ENCODE measurements at places on chromosomes 7 and 10.

DNA sequence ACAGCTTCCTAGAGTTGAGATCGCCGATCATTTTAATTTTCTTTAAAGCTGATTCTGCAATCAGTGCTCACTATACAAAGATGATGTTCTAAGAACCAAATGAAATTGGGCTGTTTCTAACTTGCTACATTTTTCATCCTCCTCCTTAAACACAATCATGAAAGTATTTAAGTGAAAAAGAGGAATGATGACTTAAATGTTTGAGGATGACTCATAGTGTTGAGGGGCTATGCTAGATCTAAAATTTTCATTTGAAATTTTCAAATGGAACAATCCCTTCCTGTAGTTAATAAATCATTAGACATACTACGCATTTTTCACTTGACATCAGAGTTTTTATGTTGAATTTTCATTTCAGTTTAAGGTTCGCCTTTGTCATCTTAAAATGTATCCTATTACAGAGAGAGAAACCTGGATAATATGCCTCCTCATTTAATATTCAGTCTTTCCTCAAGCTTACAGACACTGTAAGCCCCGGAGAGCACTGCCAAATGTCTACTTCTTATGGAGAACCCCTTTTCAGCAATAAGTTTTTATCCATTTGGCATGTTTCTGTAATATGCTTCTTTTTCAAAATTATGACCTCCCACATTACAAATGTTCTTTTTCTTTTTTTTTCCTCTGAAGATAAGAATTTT is 499.6 kb downstream of the MAGI2 start:
- DNase-seq = no peak

DNA sequence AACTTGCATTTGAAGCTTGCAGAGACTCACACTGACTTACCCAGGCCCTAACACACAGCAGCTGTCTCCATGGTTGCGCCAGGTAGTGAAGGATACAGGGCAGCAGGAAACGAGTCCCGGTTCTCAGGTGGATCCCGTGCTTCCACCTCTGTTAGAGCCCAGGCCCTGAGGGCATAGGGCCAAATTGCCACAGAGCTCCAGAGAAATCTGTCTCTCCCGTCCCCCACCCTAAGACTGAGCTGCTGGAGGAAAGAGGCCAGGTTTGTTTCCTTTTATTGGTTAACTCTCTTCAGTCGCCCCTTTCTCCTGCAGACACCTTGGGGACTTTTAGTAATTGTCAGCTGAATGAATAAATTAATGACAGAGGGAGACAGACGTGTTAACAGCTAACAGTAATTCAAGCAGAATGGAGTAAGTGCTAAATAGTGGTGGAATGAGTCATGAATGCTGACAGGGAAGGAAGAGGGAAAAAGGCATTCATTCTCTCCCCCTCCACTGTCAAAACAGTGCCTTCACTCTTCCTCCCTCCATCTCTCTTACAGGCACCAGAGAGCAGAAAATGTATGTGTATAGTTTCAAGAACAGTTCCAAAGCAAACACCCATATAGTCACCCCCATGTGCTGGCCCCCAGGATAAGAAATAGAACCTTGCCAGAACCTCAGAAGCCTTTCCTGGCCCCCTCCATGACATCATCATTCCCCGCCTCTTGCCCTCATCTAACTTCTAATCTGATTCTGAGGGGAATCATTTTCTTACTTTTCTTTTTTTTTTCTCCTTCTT is 16.8 kb upstream of the DLG5 start:
- no peak for DNase-seq

- DNase-seq = no peak
Measured at GRCh38 chr7:129793506-129794310, 159.1 kb downstream of the UBE2H start.

GRCh38 chr7:92698237-92698841 is 108.1 kb upstream of the FAM133B start:
- no peak for DNase-seq

DNA sequence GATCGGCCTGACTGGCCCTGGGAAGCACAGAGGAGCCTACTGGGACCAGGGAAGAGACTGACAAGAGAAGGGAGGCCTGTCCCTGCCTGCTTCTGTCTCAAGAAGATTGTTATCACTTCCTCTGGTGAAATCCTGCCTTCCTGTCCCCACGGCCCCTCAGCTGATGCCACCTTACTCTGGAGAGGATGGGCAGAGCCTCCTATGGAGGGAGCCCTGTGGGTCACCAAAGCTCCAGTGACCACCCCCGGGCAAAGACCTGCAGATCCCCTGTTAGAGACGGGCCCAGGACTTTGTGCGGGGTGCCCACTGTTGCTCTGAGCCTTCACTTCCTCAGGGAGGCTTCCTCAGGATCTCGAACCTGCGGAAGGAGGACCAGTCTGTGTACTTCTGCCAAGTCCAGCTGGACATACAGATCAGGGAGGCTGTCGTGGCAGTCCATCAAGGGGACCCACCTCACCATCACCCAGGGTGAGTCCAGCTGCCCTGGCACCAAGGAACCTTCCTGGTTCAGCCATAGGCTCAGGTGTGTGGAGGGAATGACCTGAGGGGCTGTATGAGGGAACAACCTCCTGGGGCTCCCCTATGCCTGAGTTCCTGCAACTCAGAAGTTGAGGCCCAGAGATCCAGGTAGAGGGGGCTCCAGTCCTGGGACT is 1.4 kb upstream of the PILRB start:
- DNase-seq = no peak

GRCh38 chr7:131219312-131220041 is 108.2 kb upstream of the MKLN1 start:
- no peak for DNase-seq

- no peak for DNase-seq
Measured at GRCh38 chr7:150973571-150974451, 4.3 kb downstream of the KCNH2 start.

DNA sequence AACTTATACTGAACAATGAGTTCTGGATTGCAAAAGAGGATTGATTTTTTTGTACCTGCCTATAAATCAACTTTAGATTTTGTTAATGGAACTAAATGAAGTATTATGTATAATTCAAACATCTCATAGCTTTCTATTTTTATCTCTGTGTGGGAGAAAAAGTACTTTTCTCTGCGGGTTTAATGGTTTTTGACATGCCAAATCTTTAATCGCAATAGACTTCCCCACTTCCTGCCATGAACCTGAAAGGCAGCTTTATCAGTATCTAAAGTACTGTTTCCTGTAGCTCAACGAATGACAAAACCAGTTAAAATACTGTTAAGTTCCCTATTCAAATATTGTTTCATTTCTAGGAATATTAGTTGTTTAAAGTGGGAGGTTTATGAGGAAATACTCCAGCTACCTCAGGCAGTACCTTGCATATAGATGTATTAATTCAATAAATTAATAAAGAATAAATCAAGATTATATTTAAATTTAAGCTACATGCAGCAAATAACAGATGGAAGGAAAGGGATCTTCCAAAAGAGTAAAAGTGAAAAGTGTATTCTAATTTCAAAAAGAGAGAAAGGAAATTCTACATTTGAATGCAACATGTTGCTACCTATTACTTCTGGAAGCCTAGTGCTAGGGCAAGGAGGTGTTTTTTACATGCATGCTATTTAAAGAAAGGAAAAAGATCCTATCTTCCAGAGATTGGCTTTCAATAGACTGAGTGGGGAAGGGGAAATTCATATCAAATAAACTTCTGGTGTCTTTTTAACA is 75.9 kb downstream of the SVOPL start:
- DNase-seq = no peak

DNA sequence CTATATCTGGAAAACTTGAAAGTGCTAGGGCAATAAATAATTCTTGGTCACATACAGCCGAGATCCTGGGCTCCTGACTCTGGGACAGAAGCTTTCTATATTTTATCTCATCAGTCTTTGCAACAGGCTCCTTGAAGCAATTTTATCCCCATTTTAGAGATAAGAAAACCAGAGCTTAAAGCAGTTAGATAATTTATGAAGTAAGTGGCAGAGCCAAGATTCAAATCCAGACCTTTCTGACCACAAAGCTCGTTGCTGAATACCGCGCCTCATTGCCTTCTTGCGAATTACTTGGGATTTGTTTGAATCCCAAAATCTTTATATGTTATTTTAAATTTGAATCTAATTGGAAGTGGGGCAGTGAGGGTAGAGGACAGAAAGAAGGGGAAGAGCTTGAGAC is 106.0 kb downstream of the TCF7L2 start:
- DNase-seq = no peak

DNA sequence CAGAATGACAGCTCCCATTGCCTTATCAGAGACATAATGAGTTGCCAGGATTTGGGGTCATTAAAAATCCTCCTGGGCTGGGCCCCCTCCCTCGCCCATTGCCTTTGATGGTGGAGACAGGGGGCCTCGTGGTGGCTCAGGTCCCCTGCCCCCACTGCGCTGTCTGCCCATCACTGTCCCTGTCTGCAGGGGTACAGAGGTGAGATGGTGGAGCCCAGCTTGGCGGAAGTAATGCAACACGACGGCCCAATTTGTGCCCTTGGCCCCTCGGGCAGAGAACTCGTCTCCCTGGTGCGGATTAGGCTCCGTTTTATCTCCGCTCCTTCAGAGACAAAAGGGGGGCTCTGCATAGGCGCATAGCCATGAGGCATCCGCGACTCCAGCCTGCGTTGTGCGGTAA is 152.4 kb upstream of the UNC5B start:
- DNase-seq = no peak

GRCh38 chr7:19090526-19090925 is 26.9 kb downstream of the TWIST1 start:
- no peak for DNase-seq

DNA sequence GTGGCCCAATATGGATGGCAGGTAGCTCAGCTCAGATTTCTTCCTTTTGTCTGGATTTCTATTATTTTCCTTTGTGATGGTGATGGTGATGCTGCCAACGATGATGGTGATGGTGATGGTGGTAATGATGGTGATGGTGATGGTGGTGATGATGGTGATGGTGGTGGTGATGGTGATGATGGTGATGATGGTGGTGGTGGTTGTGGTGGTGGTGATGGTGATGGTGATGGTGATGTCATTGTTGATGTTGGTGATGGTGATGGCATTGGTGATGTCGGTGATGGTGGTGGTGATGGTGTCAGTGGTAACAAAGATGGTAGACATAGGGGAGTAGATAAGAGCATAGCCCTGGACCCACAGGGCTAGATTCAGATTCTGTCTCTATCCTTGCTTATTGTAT is 25.4 kb downstream of the TTYH3 start:
- DNase-seq = no peak

Measured in stimulated activated CD4-positive, alpha-beta T cell treated with anti-CD3 and anti-CD28 coated beads, Interleukin-15, amount 100 ng/mL, for 1 hour (primary cell).